ENCODE measurements at places on chromosomes 11 and 22.

- peak; percentile 59 for DNase-seq
These were observed 352.9 kb downstream of the TENM4 start for GRCh38 chr11:79087961-79088318.

GRCh38 chr11:80727315-80727714 is 1286.5 kb upstream of the TENM4 start:
- no peak for DNase-seq

- no peak for DNase-seq
These were observed 81.6 kb downstream of the MED15 start for GRCh38 chr22:20588843-20589581.

DNA sequence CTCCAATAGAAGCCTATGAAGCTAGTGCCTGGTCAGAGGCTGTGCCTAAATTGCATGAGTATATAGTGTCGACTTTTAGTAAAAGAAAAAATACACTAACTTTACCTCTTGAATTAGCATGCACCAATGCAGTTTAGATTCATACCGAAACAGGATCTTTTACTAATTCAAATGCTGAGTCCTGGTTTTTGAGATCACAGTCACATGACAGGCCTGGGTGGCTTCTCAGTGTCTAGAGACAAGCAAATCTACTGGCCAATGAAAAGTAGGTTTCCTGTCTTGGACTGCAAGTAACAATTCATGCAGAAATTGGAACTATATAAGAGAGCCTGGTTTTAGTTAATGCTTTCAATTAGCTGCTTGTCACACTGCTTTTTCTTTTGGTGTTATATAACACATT is 7.2 kb downstream of the ARHGEF12 start:
- no peak for DNase-seq

DNA sequence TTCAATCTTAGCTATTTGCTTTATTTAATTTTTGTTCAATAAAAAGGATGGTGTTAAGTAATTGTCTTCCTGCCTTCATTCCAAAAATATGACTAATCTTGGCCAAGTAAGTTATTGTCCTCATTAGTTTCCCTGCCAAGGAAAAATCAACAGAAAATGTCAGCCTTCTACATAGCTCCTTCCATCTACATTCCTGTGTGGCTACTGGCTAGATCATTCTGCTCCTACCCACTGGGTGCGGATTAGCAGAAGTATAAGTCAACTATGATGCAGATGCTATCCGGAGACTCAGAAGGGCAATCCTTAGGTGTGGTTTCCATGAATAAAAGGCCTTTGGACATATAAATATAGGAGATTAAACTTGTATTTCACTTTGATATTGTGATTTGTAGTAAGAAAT is 154.4 kb downstream of the SBF2 start:
- no peak for DNase-seq

GRCh38 chr11:1344056-1344635 is 34.7 kb upstream of the TOLLIP start:
- no peak for DNase-seq

GRCh38 chr22:24428751-24429410 is 1.5 kb downstream of the ADORA2A start:
- DNase-seq = no peak

GRCh38 chr11:32115446-32115845 is 24.6 kb downstream of the RCN1 start:
- DNase-seq = no peak

GRCh38 chr11:82494988-82495432 is 238.7 kb downstream of the FAM181B start:
- peak; percentile 26 for DNase-seq

DNA sequence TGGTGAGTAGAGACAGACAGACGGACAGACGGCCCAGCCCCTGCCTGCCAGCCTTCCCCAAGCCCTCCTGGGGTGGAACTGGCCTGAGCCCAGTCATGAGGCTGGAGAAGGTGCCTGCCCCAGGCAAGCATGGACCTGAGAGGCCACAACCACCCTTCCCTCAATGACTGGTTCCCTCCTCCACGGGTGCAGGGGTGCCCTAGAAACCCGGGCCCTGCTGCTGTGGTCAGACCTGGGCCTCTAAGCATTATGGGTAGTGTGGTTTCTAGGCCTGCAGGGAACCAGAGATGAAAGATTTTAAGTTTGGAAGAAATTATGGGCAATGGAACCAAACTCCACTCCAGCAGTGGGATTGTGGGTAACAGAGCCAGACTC is 13.5 kb downstream of the RHBDD3 start:
- DNase-seq = no peak

- no peak for DNase-seq
These were observed 238.7 kb upstream of the PLET1 start for GRCh38 chr11:112499153-112499880.

GRCh38 chr11:36253238-36253637 is 36.0 kb downstream of the COMMD9 start:
- no peak for DNase-seq

DNA sequence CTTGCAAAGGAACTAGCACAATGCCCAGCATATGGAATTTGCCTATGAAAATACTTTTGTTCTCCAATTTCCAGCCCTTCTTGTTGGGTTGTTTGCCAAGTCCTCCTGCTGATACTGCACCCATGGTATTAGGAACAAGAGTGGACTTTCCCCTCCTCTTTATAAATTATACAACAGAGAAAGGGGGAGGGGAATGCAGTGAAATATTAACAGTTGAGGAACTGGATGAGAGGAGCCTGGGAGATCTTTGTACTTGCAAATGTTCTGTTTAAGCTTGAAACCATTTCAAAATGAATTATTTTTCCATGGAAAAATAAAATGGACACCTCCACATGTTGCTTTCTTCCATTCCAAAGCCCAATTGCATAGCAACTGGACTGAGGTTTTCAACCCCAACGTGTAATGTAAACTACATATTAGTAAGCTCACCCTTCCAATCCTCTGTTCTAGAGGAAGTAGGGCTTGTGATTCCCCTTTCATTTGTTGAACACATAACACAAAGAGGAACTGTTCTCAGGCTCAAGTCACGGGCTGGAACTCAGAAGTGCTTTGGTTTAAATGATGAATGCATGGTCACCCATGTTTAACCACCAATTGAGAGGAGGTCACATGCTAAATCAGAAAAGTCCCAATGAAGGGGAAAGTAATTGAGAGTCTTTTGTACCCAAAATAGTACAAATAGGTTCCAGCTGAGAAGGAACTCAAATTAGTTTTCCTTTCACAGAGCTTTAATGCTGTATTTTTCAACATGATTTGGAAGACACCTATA is 66.2 kb upstream of the ZC3H12C start:
- DNase-seq = peak; percentile 11

DNA sequence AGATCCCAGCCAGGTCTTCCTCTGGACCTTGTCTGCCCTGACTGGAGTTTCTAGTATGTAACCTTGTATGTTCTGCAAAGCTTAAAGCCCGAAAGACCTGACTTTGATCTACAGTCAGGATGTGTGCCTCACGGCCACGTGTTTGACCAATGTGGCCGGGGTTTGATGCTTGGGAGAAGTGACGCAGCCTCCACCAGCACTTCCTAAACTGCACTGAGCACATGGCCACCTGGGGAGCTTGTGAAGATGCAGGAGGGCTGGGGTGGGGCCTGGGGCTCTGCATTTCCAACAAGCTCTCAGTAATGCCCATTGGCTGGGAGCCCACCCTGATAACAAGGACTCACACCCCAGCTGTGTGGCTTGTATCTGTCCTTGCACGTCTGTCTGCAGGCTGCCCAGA is 53.2 kb downstream of the NAT10 start:
- no peak for DNase-seq

DNA sequence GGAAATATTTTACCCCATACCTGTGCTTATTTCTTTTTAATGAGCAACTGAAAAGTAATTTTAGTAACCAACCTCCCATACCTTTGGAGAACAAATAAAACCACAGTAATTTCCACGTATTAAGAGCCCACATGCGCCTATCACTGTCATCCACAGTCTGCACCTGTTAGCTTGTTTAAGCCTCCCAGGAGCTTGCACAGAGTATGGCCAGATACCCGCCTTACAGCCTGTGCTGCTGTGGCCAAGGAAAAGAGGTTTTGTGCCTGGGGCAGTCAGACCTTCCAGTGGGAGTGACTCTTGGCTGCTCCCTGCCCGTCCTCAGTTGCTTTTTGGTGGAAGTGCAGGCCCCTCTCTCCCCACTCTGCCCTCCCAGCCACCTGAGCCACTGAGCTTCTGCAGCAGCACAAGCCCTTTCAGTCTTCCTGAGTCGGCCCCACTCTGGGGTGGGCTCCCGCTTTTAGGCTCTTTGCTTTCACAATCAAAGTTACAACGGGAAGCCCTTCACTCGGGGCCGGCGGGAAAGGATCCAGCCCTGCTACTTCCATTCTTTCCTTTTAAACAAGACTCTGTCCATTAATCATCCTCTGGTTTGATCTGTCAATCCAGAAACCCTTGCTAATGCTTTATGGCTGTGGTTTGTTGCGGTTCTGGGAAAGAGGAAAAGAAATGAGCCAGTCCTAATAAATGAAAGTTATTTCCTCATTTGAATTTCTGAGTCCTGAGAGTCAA is 308.8 kb downstream of the TBC1D22A start:
- DNase-seq = no peak

GRCh38 chr11:1863352-1864216 is 10.7 kb downstream of the LSP1 start:
- DNase-seq = peak; percentile 79

- peak; percentile 69 for DNase-seq
These were observed at the start of gene CTSF for GRCh38 chr11:66568124-66568916. Gene CTSF (minus strand): TSS chr11:66568606. CDS start chr11:66568486, 120 bp downstream.

DNA sequence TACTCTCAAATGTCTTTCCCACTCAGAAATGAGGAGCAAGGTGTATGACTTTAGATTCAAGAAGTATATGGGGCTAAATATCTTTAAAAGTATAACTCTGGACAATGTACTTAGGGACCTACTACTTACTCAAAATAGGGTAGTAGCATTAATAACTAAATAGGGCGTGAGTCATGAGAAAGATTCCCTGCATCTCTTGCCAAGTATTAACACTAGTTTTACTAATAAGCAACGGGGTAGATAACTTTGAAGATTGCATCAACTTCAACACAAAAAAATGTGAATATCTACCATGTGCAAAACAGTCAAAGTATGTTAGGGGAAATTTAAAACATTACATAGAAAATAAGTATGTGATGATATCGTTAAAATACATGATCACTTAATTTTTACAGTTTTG is 99.6 kb downstream of the PGR start:
- DNase-seq = no peak

DNA sequence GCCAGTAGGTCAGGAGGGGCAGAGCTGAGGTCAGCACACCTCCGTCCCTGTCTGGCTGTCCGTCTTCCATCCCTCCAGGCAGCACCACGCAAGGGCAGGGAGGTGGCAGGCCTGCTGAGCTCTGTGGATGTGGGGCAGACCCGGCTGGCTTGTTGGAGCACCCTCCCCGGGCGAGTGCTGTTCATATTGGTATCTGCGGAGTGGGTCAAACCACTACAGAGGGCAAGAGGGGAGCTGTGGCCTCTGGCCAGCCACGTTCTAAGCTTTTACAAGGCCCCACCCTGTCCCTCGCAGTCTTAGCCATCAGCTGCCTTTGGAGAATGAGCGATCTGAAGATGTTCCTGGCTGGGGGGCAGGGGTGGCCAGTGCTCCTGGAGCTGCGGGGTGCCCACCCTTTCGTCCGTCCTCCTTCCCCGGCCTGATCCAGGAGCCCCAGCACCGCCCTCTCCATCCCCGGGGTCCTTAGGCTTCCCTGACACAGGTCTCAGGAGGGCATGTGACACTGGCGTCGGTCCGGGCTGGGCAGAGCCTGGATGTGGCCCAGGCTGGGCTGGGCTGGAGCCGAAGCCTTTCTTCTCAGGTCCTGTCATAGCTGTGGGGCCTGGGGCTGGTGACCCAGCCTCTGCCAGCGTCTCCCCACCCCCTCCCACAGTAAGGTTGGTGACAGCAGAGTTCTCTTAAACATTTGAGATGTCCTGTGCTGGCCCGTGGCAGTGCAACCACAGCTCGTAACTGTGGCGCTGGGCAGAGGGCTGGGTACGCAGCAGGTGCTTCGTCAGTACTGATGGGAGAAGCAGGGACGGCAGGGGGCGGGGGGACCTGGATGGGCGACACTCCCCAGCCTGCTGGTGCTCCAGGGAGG is 31.7 kb upstream of the GRAMD4 start:
- no peak for DNase-seq

DNA sequence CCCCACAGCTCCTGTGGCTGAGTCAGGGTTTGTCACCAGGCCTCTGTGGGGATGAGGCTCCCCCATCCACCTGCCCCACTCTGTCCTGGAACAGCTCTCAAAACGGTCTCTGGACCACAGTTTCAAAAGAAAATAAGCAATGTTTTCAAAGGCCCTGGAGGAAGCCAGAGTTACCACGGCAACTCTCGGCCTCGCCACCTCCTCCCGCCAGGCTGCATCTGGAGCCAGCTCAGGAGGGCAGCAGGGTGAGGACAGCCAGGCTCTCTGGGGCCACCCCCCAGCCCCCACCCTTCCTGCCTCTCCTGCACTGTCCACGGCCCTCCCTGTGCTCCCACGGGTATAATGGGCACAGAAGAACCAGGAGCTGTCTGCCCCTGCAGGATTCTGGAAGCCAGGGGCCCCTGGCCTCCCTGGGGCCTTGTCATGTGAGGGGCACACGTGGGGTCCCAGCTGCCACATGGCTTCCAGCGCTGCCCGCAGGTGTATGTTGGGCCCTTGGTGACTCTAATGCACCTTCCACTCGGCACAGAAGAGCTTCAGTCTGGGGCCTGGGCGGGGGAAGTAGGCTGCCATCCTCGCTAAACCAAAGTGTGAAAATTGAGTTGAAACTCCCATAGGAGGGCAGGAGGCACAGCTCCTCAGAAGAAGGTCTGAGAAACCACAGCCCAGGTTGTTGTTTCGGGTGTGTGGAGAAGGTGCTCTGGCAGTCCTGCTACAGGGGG is 10.3 kb downstream of the CD81 start:
- DNase-seq = no peak

Measured in left kidney (tissue), 8 donors.